Sigmoid colon (tissue), 7 donors: ENCODE measurements at places on chromosomes 7 and 10. TPM values are rescaled to one million over a fixed set of nuclear protein-coding genes. Genes with fewer than 3 reads are reported as not detected.

- no peak for DNase-seq
Measured at GRCh38 chr7:38027884-38028455, 107.5 kb downstream of the EPDR1 start.

- no peak for DNase-seq
Measured at GRCh38 chr10:75342397-75342796, 59.2 kb downstream of the ZNF503 start.

The MALRD1 gene
- 4.6 TPM for total RNA-seq

GRCh38 chr10:95337423-95338160, 46.8 kb upstream of the PDLIM1 start:
- no peak for DNase-seq

The SPDYE5 gene
- not detected for total RNA-seq
